ENCODE measurements at places on chromosomes 7 and 10.

GRCh38 chr10:122561212-122561611 lies 658 bp downstream of the DMBT1 start:
- DNase-seq = no peak

DNA sequence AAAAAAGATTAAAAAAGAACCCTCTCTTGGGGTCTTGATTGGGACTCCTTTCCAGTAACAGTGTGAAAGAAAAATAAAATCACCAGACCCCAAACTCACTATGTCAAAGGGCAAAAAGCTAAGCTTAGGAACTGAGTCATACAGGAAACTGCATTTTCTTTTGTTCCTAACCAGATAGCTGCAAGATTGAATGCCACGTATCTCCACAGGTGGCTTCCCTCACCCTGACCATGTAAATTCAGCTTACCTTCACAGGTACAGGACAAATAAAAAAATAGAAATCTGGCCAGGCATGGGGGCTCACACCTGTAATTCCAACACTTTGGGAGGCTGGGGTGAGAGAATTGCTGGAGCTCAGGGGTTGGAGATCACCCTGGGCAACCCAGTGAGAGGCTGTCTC lies 32.5 kb upstream of the EIF4H start:
- DNase-seq = no peak

DNA sequence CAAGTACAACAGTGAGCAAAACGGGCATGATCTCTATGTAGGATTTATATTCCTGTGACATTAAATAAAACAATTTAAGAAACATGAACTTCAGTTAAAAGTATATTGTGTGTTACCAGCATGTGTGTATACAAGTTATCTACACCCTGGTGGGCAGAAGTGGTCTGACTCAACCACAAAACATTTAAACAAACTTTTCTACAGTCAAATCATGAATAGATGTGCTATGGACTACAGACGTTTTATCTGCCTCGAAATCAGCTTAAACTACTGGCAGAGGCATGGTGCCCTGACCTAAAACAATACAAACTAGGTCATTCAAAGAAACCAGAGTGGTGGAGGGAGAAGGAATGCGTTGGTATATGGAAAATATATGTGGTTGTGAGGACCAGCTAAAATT lies 3.6 kb downstream of the ARL3 start:
- no peak for DNase-seq

DNA sequence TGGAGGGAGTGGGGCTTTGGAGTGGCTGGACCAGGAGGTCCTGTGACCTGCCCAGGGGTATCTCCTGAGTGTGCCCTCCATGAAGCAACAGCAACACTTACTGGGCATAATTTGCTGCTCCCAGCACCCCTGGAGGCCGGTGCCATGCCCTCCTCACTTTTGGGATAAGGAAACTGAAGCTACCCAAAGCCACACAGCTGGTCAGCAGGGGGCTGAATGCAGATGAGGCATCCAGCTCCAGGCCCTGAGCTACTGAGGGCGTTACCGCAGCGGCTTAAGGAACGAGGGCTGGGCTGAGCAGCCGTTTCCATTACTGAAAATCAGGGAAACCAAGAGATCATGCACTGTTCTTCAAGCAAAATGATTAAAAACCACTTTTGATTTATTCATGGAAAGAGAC lies 408.9 kb downstream of the GLRX3 start:
- no peak for DNase-seq

GRCh38 chr10:43046288-43046991 lies 30.4 kb upstream of the RET start:
- DNase-seq = no peak

DNA sequence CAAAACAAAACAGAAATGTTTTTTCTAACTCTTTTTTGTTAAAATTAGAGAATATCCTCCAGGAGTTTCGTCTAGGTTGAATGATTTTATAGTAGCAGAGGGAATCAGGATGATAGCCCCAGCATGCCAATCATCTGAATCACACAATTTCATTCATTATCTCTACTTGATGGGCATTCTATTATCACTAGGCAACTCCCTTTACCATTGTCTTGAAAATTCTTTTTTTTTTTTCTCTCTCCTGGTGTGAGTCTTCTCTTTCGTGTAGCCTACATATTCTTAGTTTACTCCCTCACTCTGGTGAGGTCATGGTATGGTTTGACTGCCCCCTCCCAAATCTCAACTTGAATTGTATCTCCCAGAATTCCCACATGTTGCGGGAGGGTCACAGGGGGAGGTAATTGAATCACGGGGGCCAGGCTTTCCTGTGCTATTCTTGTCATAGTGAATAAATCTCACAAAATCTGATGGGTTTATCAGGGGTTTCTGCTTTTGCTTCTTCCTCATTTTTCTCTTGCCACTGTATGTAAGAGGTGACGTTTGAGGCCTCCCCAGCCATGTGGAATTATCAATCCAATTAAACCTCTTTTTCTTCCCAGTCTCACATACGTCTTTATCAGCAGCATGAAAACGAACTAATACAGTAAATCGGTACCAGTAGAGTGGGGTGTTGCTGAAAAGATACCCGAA lies 105.0 kb downstream of the OTUD1 start:
- no peak for DNase-seq

DNA sequence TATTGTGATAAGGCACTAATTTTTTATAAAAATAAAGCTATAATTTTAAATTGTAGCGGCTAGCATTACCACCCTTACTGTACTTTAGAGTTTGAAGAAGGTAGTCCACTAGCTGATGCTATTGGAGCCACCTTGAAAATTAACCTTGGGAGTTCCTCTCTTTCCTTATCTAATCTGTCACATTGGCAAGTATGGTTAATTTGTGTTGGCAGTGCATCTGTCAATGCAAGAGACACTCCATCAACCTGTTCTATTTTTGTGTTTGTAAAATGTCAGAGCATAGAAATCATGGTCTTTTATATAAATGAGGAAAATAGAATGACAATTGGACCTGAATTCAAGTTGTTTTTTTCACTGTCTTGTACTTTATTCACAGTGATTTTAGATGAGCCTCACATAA lies 20.5 kb downstream of the GLCCI1 start:
- no peak for DNase-seq

GRCh38 chr10:30420266-30420665 lies 13.7 kb upstream of the MAP3K8 start:
- no peak for DNase-seq

GRCh38 chr7:157750291-157750690 lies 413.5 kb downstream of the DNAJB6 start:
- DNase-seq = no peak

- DNase-seq = no peak
Observed at GRCh38 chr10:1526436-1527055, 210.8 kb downstream of the ADARB2 start.

DNA sequence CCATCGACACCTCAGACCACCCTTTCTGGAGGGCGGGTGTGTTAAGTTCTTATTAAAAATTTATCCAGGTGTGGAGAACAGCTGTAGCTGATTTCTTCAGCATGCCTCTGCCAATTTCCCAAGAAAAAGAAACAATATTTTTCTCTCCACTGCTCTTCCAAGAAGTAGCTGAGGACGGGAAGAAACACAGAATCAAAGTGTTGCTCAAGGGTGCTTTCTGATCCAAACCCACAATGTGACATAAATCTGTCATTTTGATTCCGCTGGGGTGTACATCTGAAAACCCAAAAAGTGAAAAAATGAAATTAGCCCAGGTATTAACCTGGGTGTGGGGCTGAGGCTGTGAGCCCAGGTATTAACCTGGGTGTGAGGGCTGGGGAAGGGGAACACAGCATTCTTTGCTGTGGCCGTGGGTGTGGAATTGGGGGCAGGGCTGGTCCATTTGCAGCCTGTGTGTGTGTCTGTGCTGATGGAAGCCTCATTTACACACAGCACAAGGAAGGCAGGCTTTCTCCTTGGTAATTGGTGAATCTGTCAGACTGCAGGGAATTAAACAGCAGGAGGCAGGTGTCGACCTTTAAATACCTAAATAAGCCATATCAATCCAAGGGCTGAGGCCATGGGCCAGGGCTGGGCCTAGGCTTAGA lies 48.4 kb upstream of the CCDC3 start:
- no peak for DNase-seq

- DNase-seq = no peak
Observed at GRCh38 chr10:62149621-62150020, 119.0 kb downstream of the RTKN2 start.

GRCh38 chr10:94088926-94089381 lies 95.2 kb downstream of the PLCE1 start:
- DNase-seq = no peak

GRCh38 chr10:46234026-46234425 lies 52.8 kb upstream of the ANTXRL start:
- DNase-seq = no peak

DNA sequence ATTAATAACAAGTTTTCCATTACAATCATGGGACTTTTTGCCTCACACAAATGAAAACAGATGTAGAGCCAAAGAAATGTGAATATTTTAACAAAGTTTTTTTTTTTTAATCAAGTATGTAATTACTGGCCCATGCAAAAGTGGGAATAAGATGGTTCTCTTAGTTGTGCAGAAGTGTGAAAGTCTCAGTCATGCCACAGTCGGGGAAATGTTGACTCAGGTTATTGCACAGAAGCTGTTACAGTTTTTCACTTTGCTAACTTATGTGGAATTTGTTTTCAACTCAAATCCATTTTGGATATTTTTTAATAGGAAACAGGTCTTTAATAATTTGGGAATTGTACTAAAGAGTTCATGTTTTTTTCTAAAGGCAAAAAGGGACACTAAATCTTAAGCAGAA lies 44.0 kb upstream of the CAV2 start:
- no peak for DNase-seq

DNA sequence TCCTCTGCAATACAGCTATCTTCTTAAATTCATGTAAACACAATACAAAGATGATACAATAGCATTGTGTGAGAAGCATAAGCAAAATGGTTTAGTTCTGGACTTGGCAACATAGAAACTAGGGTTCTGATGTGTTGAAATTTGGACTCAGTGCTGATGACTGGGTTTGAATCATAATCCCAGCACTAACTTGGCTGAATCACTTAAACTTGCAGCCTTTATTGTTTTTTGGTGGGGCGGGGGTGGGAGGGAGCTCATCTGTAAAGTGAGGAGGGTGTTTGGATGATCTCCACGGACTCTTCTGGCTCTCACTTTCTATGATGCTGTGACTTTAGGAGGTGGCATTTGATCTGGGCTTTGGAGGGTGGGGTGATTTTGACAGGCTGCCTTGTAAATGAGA lies 158.2 kb downstream of the WNT2 start:
- DNase-seq = no peak

DNA sequence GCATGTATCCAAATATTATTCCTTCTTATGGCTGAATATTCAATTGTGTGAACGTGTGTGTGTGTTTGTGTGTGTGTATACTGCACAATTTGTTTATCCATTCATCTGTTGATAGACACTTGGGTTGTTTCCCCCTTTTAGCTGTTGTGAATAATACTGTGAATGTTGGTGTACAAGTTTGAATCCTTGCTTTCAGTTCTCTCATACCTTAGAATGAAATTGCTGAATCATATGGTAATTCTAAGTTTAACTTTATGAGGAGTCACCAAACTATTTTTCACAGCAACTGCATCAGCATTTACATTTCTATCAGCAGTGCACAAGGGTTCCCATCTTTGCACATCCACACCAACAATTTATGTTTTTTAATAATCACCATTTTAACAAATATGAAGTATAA lies 86.9 kb upstream of the GATAD1 start:
- DNase-seq = no peak

GRCh38 chr7:151125470-151125845 lies 39.2 kb downstream of the AGAP3 start:
- DNase-seq = peak; percentile 67

GRCh38 chr10:78552261-78552811 lies 516.4 kb upstream of the ZMIZ1 start:
- DNase-seq = peak; percentile 89

DNA sequence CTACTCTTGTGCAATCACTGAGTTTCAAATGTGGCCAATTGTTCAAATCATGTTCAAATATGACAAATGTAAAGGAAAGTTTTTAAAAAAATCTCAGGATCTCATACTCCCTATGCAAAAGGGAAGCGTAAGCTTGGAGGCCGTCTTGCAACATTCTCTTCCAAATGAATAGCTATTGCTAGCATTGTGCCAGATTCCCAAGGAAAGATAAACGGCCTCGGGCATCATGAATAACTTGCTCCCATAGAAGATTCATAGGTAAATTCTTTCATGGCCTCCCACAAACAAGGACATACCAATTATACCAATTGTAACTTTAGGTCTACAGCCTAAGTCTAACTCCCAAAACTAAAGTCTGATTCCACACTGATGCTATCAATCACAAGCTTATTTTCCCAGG lies 416.9 kb downstream of the THSD7A start:
- DNase-seq = no peak

DNA sequence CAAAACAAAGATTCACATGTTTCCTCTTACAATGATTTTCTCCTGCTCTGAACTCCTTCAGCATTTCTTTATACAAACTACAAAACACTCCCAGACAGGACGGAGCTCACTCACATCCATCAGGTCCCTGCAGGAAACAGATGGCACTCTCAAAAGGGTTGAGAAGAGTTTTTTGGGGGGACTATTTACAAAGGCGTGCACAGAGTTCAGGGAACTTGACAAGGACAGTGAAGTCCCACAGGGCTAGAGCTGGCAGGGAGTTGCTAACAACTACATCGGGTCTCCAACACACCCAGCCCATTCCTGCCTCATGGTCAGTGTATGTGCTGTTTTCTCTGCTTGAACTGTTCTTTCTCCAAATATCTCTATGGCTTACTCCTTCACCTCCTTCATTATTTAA lies 24.7 kb upstream of the YAE1 start:
- no peak for DNase-seq

- no peak for DNase-seq
Observed at GRCh38 chr7:132162556-132163144, 413.6 kb downstream of the PLXNA4 start.

- no peak for DNase-seq
Observed at GRCh38 chr10:73537288-73537687, 41.5 kb upstream of the PPP3CB start.

DNA sequence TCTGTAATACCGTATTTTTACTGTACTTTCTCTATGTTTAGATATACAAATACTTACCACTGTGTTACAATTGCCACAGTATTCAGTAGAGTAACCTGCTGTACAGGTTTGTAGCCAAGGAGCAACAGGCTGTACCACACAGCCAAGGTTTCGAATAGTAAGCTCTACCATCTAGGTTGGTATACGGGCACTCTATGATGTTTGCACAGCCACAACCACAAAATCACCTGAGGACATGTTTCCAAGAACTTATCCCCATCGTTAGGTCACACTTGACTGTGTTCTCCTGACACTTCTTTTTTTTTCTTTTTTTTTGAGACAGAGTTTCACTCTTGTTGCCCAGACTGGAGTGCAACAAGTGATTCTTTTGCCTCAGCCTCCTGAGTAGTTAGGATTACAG lies 134.6 kb upstream of the TRIM24 start:
- no peak for DNase-seq

GRCh38 chr10:16947069-16947468 lies 129.8 kb upstream of the RSU1 start:
- no peak for DNase-seq
